ENCODE measurements at places on chromosomes 5 and 9.

DNA sequence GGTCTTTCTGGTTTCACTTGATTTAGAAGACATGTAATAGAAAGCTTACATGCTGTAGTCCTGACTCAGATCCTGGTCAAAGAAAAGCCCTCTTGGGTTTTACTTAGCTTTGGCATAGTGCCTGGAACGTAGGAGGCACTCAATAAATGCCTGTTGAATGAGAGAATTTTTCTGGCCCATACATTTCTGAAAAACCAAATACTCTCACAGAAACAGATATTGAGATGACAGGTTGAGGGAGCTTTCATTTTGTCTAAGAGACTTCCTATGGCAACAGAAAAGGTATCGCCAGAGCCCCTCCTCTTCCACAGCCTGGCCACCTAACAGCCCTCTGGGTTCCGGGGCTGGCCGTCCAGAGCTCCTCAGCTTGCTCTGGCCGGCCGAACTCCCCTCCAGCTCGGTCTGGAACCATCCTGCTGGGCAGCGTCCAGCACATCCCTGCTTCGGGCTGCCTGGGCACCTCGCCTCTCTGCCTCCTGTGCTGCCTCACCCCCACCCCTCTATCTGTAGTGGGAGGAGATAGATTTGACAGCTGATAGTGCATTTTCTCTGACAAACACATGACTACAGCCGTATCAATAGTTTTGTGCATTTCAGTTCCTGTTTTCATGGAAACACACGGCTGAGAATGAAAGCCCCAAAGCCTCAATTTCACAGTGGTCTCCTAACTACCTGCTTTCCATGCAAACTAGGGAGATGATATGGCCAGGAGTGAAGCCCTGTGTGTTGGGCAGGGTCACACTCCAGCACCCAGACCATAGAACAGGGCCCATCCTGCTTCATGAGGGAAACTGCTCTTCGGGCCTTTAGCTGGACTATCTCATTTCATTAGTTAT, 1.1 kb downstream of the IL4 start:
- peak; percentile 64 for DNase-seq

GRCh38 chr5:58090704-58091103, 369.2 kb downstream of the PLK2 start:
- DNase-seq = peak; percentile 59

DNA sequence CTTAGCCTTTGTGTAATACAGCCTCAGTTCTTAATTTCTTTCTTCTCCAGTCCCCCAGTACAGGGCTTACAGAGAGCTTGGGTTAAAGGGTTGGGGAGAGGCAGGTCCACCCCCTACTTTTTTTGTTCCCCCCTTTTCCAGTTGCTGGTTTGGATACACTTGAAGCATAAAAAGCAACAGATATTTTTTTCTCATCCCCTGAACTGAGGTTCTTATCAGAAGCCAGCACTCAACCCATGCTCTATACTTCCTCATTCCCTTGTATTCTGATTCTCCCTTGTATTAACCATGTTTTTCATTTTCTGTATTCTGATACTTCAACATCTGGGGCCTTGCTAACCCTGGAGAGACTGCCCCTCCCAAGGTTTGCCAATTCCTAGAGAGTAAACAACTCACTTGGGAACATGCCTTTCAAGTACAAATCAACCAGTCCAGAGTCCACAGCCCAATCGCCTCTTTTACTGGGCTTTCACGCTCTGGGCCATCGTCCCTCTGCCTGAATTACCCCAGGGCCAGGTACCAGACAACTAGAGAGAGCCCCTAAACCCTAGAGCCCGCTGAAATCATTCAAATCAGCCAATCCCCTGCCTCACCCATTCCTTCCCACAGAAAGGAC, 333.4 kb upstream of the PUM3 start:
- DNase-seq = no peak

DNA sequence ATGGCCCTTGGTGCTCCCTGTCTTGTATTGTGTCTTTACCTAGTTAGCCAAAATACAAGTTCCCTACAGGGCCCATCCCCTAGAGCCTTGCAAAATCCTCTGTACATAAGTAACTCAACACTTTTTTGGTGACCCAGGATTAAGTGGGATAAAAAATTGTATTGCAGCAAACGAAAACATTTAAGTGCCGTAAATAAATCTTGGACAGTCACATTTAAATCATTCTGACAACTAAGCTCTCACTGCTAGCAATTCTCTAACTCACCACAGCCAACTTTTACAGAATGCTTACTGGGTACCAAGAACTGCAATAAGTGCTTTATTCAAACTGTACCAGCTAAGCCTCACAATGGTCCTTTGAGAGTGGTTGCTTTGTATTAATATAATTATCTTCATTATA, 56.6 kb downstream of the GNAQ start:
- no peak for DNase-seq

DNA sequence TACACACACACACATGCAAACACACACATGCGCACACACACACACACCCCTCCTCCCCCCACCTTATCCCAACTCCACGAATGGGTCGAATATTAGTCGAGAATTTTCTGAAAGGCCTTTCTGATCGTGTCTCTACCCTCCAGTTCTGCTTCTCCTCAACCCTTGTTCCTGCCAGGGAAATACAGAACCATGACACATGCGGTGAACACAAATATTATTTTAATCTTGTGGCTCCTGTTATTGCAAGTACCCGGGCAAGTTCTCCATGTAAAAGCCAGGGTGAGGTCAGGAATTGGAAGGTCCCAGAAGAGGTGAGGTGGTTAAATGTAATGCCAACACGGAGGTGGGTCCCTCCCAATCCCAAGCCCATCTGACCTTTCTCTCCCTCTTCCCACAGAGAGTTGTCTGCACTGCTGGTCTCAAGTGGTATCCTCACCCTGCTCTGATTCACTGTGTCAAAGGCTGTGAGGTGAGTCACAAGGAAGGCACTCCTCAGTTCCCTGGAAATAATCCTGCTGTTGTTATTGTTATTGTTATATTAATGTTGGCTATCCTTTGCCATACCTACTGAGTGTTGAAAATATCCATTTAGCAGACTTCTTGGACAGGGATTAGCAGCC, 223.7 kb downstream of the PAPPA start:
- DNase-seq = no peak

- no peak for DNase-seq
Observed at GRCh38 chr5:62741761-62742160, 163.1 kb downstream of the LRRC70 start.

- DNase-seq = no peak
Observed at GRCh38 chr9:80707120-80707519, 982.2 kb downstream of the TLE1 start.

DNA sequence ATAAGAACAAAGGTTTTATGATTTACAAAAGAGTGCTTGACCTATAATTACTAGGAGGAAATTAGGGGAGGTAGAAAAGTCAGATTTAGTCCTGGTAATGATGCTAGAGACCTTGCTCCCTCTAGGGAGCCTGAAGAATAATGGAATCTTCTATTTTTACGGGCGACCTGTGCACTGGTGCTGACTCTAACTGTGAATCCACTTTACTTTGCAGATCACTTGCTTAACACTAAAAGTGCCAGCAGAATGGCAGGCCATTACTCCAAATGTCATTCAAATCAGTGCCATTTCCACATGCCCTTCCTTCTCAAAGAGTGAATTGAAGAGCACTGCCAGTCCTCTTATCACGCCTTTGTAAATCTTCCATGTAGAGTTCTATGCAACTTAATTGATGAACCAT, 359.4 kb upstream of the ARRDC3 start:
- no peak for DNase-seq

GRCh38 chr5:173354645-173355044, 26.4 kb upstream of the STC2 start:
- DNase-seq = no peak

DNA sequence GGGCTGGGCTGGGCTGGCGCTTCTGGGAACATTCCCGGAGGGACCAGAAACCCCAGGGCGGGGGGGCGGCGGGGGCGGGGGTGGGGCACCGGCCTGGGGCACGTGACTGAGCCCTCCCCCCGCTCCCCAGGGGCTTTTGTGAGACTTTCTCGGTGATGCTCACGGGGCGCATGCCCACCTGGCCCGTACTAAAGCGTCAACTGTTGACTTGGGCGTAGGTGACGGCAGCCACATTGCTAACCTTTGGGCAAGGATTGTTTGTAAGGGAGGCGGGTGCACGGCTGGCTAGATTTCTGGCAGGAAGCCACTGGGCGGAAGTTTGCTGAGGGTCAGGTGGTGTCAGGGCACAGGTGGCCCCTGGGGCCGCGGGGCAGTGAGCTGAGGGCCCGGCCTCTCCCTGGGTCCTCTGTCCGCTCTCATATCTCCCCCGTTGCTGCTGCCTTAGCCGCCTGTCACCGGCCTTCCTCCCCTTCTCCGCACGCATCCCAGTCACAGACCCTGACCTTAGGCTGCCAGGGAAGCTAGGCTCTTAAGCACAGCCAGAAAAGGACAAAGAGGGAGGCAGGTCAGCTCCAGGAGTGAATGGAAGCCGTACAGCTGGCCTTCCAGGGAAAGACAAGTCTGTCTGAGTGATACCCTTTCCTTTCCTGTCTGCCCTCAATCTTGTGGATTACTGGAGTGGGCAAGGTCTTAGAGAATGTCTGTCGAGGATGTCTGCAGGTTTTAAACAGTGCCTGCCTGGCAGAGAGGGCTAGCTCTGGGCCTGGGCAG, 812 bp downstream of the CACFD1 start:
- DNase-seq = peak; percentile 87

GRCh38 chr5:33726422-33727165, 165.2 kb downstream of the ADAMTS12 start:
- no peak for DNase-seq

GRCh38 chr9:98172604-98173003, 19.8 kb downstream of the CORO2A start:
- DNase-seq = peak; percentile 38

DNA sequence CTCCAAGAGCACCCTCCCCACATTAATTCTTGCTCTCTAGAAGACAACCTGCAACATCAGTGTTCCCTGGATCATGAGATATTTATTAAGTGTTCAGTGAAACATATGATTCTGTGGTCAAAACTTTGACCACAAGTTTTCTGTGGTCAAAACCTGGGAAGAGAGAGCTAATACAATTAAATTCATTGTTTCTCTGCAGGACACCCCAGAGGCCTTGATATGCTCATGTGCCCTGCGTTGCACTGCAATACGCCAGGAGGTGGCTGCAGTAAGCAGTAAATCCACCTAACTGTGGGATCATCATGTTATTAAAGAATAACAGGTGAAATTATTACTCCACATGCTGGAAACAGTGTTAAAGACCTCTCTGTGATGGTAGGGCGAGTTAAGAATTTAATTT, 109.3 kb upstream of the SPDL1 start:
- no peak for DNase-seq

- no peak for DNase-seq
Observed at GRCh38 chr5:154084062-154084639, 45.4 kb downstream of the MFAP3 start.

- DNase-seq = no peak
Observed at GRCh38 chr9:112872019-112872418, 18.7 kb downstream of the SLC46A2 start.

- no peak for DNase-seq
Observed at GRCh38 chr5:1164696-1165630, 36.4 kb upstream of the SLC6A19 start.

- no peak for DNase-seq
Observed at GRCh38 chr5:166596043-166596442, 1695.4 kb upstream of the WWC1 start.

- DNase-seq = no peak
Observed at GRCh38 chr5:34034534-34035327, 8.3 kb downstream of the C1QTNF3 start.

DNA sequence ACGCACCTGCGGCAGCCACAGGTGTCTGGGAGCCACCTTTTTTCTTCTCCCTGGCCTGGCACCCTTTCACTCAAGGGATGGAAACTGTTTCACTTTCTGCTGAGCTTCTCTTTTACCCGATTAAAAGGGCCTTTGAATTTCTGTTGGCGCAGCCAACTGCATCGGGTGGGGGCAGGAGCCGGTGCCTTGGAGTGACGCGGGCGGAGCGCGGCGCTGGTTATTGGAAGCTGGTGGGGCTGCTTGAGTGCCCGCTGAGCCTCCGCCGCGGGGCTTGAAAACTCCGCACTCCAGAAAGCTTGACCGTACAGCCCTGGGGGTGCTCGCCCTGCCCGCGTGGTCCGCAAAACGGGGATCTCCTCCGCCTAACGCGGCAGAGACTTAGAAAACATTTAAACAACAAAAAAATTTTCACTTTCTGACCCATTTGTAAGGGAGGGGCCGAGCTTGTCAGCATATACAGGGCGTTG, 52.0 kb upstream of the TJP2 start:
- DNase-seq = peak; percentile 42

DNA sequence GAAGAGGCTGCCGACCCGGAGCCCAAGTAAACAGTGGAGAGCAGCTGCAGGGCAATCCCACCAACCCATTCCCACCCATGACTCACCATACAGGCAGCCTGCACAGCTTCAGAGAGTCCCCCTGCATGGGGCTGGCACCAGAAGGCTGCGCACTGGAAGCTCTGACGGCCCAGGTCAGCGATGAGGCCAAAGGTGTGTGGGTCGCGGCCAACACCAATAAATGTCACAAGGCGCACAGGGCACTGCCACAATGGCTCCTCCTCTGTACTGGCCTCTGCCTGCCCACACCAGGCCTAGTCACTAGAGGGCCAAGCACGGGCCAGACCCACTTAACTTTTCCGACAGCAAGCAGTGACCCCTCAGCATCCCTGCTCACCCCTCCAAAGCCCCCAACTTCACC, 3.0 kb upstream of the SRA1 start:
- no peak for DNase-seq

- no peak for DNase-seq
Observed at GRCh38 chr5:139495638-139496435, 13.3 kb upstream of the STING1 start.

GRCh38 chr9:119775410-119775809, 406.2 kb upstream of the BRINP1 start:
- no peak for DNase-seq

DNA sequence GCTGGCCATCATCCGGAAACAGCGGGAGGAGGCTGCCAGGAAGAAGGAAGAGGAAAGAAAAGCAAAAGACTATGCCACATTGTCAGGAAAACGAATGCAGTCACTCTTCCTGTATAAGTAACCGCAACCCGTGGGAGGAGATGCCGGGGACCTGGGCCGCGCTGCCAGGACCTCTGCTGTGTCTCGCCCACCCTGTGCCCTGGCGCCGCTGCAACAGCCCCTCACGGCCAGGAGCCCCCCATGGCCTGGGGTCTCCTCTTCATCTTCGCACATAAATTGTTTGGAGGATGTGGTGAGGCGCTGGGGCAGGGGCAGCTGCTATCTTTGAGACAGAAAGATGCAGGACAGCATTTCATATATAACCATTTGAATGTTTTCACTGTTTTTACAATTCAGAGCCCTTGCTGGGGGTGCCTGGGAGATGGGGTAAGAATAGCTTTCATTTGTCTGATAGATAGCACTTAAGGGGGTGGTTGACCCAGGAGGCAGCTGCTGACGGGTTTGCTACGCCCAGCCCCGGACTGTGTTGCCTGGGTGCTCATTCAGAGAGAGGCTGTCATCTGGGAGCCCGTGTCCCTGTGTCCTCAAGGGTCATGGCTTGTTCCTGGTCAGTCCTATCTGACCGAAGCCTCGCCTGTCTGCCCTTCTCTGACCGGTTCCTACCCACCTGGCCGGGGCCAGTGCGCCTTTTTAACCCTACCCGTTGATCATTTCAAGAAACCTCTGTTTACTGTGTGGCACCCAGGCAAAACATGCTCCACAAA, 1067.7 kb upstream of the COX7C start:
- no peak for DNase-seq

Measured in T47D (cell line).